ENCODE measurements at places on chromosomes 2 and 18.
A peak's percentile ranks its signal among the peaks of the same experiment; 100 is the strongest.

DNA sequence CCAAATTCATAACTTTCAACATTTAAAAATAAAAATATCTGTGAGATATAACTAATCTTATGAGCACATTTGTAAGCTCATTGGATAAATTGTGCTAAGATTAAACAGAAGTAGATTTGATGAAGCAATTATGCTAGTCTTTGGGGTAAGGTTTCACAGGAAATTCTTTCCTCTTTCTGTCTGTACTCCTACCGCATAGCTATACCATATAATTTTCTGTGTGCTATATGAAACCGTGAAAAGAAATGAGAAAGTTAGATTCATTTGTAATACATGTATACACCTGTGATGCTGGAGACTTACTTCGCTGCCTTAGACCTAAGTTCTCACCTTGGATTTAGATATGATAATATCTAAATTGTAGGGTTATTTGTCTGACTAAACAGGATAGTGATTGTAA lies 184.7 kb downstream of the PPP1R1C start:
- no peak for DNase-seq

GRCh38 chr2:232421189-232421785 lies 14.6 kb downstream of the ALPG start:
- peak; percentile 33 for DNase-seq

DNA sequence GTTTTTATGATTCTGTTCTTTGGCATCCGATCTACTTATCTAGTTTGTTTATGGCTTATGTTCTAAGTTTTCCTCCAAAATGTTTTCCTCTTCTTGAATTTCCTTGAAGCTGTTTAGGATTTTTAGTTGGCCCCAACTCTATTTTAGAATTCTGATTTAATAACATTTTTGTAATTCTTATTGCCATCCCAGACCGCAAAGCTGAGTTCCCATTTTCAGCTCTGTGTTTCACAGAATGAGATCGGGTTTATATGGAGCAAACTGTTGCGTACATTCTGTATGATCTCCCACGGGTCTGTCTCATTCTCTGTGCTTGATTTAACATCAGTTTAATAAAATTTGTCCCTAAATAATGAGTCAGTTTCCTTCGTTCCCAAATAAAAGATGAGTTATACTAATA lies 59.3 kb downstream of the DPP4 start:
- DNase-seq: no peak

DNA sequence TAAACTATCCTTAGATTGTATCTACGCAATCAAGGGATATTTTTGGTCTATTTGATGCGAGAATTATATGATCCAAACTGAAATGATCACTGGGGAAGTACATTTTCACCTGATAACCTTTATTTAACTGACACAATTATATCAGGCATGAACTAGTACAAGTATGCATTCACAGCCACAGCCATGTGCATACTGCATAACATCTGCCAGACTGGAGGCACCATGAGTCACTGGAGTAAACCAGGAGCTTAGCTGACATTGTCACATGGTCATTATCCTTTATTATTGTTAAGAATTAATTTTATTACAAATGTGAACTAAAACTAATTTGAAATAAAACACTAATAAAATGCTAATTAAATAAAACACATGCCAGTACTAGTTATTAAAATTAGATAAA lies 1127.1 kb downstream of the DPP10 start:
- DNase-seq: no peak

GRCh38 chr2:112674229-112674628 lies 28.5 kb downstream of the SLC20A1 start:
- no peak for DNase-seq

DNA sequence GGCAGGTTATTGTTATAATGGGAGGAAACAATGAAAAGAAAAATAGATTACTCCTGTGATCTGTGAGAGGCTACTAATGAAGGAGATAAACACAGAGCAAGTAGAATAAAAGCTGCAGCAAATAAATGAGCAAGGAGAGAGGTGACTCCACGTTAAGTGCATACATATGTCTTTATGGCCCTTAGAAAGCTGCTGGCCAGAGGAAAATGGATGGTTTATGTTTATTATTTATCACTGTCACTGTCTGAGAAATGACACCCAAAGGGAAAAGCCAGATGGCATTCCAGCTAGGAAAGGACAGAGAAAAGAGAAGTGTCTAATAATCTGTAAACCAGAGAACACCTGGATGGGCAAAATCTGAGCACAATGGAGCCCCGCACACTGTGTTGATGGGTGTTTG lies 122.9 kb upstream of the DDX18 start:
- DNase-seq: no peak

DNA sequence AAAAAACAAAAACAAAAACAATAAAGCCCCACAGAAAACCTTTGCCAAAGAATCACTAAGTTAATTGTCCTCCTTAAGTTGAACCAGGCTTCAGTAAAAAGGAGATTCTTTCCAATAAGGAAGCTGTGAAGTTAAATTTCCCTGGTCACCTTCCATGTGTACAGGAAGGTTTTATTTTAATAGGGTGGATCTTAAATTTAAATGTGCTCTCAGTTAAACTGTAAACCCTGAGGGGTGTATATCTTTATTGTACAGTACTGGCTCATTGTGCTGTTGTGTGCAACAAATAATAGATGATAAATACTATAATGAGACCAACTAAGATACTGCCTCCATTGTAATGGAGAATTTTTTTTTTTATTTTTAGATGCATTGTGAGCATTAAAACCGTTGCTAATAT lies 97.1 kb downstream of the NYAP2 start:
- DNase-seq: no peak

GRCh38 chr2:18752667-18753422 lies 163.5 kb upstream of the NT5C1B start:
- no peak for DNase-seq

GRCh38 chr2:43184339-43184895 lies 42.0 kb downstream of the ZFP36L2 start:
- DNase-seq: no peak

- DNase-seq: no peak
Measured at GRCh38 chr18:60753753-60754152, 381.2 kb upstream of the MC4R start.

DNA sequence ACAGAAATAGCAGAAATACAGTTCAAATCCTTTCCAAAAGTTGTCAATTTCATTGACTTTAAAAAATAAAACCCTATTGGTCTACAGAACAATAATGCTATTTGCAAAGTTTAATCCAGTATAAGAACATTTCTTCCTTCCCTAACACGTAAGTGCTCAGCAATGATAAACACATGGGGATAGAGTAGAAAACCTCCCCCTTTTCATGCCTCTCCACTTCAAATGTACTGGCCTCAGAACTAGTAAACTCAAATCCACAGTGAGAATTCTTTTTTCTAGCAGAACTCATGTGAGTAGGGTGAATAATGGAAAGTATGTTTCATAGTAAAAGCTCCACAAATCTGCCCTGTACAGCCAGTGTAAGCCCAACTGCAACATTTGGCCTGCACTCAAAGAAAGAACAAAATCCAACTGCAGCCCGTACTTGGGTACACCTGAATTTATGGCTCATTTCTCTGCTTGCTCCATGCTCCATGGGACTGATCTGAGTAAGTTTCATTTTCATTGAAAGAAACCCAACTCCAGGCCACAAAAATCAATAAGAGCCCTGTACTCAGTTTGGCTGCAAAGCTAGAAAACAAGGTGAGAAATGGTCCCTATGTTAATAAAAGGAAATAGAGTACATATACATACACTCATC lies 115.0 kb upstream of the RMDN2 start:
- DNase-seq: no peak
